ENCODE measurements at places on chromosomes 2 and 18.

- no peak for DNase-seq
Measured at GRCh38 chr2:164920430-164920829, 34.9 kb downstream of the SLC38A11 start.

- no peak for DNase-seq
Measured at GRCh38 chr18:8001711-8002301, 434.7 kb downstream of the PTPRM start.

DNA sequence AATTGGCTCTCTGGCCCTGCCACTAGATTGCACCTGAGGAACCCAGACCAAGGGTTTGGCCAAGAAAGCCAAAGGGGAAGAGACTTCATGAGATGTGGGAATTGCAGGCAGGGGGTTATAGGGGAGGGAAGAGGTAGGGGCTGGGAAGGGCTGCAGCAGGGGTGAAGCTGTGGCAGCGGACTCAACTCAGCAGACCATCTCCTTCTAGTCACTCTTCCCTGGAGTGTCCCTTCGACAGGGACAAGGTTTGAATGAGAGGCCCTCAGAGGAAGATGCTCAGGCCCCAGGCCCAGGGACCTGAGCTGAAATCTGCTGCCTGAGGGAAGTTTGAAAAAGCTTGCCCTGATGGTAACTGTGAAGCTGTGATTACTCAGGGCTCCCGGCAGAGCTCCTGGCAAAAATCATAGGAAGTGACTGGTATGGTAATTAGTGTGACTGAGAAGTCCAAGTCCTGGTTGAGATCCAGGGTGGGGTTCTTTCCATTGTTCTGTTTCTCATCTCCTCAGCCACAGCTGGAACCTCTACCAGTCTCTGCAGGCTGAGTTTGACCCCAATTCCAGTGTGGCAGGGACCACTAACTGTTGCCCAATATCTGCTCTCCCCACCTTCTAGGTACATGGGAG lies 300.9 kb downstream of the CYP26B1 start:
- no peak for DNase-seq

DNA sequence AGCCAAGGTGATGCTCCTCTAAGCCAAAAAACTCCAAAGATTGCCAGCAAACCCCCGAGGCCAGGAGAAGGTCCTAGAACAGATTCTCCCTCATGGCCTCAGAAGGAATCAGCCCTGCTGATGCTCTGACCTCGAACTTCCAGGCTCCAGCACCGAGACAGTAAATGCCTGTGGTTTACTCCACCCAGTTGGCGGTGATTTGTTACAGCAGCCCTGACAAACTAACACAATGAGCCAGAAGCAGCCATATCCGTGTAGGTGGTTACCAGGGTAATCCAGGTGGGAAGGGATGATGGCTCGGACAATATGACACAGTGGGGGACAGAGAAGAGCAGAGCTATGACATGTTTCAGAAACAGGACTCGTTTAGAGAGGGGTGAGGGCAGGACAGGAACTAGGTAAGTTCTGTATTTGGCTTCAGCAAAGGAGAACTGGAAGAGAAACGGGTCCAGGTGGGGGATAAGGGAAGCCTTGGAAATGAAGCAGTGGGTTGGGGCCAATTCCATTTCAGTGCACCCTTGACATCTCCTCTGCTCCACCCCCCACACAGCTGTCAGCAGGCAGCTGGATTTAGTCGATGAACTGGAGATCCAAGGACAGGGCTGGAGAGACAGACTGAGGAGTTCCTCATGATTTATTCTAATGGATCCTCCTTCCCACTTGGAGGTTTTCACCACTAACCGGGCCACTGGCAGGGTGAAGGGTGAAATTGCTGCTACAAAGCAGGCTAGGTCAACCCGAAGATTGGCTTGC lies 179.7 kb upstream of the SH3BP4 start:
- DNase-seq, result no peak

DNA sequence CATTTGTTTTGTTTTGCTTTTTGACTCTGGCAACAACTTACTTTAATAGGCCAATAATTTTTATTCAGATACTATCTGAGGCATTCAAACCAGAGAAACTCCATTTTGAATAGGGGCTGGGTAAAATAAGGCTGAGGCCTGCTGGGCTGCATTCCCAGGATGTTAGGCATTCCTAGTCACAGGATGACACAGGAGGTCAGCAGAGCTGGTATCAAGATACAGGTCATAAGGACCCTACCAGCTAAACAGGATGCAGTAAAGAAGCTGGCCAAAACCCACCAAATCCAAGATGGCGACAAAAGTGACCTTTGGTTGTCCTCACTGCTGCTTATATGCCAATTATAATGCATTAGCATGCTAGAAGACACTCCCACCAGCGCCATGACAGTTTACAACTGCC lies 102.2 kb upstream of the XPO1 start:
- no peak for DNase-seq

DNA sequence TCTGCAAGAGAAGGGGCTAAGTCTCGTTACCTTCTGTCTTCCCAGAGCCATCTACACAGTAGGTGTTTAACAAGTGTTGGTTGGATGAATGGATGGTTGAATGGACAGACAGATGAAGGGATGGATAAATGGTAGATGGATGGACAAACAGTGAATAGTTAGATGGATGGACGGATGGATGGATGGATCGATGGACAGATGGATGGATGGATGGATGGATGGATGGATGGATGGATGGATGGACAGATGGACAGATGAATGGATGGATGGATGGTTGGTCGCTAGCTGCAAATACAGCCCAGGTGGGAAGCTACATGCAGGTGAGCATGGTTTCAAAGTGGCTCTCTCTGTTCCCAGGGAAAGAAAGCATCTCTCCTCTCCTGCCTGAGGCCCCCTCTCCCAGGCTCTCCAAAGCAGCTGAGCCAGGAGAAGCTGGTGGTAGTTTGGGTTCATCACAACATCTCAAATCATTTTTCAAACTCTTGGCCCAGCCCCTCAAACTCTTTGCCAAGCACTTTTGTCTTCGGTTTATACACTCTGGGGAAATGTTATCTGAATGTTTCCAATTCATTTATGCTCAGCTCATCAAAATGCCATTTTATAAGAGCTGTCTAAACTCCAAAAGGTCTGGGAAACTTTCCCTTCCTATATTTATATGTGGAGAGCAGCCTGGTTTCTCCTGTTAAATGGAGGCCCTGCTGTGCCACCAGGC lies 192.7 kb downstream of the ANAPC1 start:
- DNase-seq, result no peak

- DNase-seq, result no peak
Measured at GRCh38 chr2:100767224-100767653, 52.7 kb upstream of the NPAS2 start.

- no peak for DNase-seq
Measured at GRCh38 chr18:36814994-36815393, 13.8 kb downstream of the TPGS2 start.

DNA sequence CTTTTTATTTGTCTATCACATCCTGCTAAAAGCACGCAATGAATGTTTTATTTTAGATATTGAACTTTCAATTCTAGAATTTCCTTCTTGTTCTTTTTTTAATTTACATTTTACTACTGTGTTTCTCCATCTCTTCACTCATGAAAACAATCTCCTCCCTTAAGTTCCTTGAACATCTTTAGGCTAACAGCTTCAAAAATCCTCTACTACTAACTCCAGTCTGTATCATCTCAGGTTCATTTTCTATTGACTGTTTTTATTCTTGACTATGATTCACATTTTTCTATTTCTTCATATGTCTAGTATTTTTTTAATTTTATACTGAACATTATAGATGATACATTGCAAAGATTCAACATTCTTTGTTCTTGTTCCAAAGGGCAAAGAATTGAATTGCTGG lies 79.2 kb upstream of the NCK2 start:
- DNase-seq, result no peak

- DNase-seq, result no peak
Measured at GRCh38 chr2:9300214-9300613, 93.6 kb downstream of the ASAP2 start.

DNA sequence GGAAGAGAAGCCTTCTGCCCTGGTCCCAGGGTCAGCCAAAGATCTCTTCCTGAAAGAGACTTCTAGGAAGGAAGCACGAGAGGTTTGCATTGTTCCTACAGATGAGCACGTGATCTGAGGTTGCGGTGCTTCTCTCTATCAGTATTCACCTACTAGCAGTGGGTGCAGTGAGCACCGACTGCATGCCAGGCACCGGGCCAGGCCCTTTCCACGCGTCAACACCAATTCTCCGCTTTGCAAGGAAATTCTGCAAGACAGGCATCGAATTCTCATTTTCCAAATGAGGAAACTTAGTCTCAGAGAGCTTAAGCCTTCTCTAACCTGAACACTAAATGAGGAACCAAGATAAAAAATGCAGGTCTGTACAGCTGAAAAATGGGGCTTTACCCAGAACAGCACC lies 151.5 kb upstream of the MYCN start:
- no peak for DNase-seq

DNA sequence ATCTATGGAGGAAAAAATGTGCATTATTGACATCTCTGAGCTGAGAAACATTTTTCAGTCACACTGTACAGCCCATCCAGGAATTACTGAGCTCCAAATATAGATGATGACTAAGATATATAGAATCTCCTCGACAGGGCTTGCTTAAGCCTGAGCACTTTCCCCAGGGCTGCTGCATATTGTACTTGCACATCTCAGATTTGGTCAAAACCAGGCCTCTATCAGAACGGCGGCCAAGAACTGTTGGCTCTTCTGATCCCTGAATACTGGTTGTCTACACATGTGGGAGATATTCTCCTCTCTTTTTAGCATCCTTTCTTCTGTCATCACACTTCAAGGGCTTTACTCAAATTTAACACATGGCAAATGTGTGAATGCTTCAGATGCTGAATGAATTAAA lies 201.5 kb upstream of the SLC35G4 start:
- no peak for DNase-seq

DNA sequence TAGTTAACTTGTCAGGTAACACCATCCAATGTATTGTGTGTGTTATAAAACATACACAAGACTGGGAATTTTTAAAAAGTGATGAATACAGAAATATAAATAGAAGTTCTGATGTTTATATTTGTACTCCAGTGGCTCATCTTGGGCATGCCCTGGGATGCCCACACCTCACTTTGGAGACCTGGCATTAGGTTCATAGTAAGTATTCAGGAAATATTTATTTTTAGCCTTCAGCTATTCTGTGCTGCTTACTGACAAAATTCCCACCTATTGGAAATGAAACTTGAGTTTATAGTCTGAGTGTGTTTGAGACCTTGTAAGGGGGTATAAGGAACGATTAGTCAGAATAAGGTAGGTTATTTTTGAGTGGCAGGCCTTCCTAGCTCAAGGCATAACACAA lies 67.5 kb downstream of the MYO1B start:
- DNase-seq, result no peak

DNA sequence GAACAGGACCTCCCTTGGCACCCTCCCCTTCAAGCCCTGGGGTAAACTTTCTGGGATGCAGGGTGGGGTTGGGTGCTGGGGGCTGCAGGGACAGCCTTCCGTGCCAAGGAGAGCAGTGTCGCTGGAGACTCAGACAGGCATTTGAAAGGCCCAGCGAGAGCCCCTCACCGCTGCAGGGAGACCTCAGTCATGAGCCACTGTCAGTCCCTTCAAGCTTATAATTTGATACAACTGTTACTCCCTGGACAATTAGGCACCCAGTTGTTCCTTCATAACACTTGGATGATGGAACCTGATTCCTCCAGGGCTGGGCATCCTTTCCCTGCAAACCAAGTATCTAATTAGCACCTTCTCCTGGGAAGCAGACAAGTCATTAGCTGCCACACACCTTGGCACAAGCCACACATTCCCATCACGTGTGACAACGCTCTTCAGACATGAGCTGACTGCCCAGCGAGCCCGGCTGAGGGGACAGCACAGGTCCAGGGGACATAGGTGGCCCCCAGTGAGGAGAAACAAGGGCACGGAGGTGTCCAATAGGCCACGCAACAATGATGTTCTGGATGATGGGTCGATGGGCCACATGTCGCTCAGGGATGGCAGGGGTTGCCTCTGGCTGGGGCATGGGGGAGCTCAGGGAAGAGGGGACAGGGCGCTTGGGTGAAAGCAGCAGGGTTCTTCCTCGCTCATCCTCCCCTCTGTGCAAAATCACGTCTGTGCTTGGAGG lies 59.6 kb downstream of the KCNF1 start:
- DNase-seq, result no peak

DNA sequence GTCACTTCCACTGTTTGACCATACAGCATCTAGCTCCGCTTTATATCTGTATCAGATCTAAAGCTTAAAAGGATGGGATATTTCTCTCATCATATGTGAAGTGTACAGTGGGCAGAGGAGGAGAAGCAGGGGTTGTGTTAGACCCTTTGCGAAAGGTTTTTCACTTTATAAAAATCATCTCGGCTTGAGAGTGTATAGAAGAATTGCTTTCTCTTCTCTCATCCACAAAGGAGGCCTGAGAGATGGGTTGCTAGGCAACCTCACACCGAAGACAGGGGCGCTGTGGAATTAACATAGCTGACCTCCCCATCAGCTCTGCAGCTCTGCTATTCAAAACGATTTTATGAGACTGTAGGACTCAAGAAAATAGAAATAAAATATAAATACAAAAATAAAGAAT lies 70.2 kb upstream of the GALNT3 start:
- DNase-seq, result no peak

Measured in CD4-positive, alpha-beta T cell treated with Interleukin-2 at 100 ng/mL for 4 hours (primary cell).